ENCODE measurements at places on chromosomes 16 and 17.
A peak's percentile ranks its signal among the peaks of the same experiment; 100 is the strongest.

GRCh38 chr17:42313773-42314566, 25.7 kb downstream of the STAT5A start:
- no peak for DNase-seq

DNA sequence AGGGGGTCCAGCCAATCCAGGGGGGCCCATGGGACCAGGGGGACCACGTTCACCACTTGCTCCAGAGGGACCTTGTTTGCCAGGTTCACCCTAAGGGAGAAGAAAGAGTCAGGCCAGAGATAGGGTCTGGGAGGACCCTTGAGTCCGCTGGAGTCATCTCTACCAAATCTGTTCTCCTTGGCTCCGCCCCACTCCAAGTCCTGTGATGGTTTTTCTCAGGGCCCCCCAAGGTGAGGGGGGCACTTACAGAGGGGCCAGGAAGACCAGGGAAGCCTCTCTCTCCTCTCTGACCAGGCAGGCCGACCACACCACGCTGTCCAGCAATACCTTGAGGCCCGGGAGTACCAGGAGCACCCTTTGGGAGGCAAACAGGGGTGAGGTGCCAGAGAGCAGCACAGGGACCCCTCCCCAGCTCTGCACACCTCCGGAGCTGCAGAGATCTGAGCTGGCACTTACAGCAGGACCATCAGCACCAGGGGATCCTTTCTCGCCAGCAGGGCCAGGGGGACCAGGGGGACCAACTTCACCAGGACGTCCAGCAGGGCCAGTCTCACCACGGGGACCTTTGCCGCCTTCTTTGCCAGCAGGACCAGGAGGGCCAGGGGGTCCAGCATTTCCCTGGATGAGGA, 12.4 kb downstream of the COL1A1 start:
- no peak for DNase-seq

DNA sequence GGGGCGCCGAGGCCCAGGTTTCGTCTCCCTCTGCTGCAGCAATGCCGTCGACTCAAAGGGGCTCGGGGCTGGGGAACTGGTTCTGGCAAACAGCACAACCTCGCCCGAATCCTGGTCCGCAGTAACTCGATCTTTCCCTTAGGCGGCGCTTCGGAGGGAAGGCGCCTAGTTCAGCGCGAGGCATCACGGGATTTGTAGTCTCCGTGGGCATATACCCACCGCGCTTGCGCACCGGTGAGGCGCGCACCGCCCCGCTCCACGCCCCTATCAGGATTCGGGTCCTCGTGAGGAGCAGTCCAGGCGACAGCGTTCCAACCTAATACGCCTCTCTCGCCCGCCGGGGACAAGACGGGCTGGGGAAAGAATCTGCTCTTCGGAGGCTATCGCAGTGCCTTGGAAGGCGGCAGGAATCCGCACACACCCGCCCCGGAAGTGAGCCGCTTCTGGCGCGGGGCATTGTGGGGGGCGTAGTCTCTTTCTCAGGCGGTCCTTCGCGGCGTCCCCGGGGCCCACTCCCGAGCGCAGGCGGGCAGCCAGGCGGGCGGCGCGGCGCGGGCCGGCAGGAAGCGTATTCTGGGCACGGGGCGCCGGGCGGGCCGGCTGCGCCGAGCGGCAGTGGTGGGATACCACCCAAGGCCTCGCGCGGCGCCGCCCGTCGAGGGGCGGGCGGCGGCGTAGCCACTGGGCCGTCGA, at the start of gene THAP11:
THAP11 (plus strand) TSS at position 505 of the 693 bp plus-strand sequence. CDS start 235 bp downstream, outside the sequence.
- DNase-seq, result peak; percentile 84

DNA sequence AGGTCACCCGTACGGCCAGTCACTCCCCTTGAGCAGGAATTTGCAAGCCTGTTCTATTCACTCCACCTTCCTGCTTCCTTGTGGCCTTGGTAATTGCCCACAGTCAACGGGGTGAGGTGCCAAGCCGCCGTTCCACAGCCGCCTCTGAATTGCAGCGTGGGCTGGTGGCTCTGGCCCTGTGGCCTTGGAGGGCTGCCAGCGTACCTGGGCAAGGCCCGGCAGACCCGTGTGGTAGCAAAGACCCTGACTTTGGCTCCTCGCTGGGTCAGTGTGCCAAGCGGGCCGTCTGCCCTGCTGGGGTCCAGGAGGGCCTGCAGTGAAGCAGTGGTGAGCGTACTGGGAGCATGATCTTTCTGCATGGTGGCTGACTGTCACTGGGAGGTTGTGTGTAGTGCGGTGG, 3.6 kb downstream of the BANP start:
- DNase-seq, result no peak

DNA sequence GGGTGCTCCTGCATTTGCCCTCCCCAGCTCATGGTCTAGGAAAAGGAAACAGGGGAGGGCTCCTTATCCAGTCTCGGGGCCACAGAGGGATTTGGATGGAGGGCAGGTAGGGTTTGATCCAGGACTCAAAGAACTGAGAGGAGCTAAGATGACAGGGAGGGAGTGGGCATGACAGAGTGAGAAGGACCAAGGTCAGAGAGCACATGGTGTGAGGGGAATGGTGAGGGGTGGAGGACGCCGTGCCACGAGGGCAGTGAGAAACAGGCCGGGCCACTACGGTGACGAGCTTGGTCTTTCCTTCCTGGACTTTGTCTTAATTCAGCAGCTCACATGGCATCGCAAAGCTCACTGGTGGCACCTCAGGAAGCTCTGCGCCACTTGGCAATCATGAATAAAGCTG, 35.2 kb downstream of the IRF8 start:
- no peak for DNase-seq

DNA sequence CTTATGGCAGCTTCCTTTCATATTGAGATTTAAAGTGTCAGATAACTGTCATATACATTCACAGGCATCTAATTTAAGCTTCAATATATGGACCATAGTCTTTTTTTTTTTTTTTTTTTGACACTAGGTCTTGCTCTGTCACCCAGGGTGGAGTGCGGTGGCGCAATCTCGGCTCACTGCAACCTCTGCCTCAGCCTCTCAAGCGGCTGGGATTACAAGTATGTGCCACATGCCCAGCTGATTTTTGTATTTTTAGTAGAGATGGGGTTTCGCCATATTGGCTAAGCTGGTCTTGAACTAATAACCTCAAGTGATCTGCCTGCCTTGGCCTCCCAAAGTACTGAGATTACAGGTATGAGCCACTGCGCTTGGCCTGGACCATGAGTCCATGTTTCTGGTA, 13.6 kb downstream of the CEP95 start:
- no peak for DNase-seq

DNA sequence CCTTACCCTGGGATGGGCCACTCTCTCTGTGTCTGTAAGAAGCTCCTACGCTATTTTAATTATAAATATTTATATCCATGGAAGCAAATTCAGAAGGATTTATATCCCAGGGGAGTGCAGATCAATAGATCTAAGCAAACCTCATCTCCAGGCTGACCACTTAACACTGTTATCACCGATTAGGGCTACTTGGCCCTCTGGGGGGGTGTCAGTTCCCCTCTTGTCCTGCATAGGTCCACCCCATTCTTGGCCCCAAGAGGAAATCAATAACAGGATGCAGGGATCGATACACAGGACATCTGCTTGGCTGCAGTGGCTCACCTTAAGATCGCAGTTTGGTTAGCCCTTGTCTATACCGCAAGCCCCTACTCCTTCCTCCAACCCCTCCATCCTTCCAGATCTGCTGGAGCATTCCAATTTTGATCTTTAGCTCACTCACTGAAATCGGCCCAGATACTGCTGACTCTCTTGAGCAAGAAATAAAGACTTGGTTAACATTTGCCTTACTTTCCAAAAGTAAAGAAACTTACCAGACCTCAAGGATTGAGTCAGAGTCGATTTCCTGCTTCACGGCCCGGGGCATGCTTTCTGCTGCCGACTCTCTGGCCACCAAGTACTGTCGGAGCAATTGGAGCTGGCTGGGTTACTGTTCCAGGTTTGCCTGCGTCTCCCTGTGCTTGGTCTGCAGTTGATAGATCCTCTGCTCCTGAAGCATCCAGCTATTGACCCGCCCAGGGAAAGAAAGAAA, 112.3 kb upstream of the PMFBP1 start:
- DNase-seq, result no peak

DNA sequence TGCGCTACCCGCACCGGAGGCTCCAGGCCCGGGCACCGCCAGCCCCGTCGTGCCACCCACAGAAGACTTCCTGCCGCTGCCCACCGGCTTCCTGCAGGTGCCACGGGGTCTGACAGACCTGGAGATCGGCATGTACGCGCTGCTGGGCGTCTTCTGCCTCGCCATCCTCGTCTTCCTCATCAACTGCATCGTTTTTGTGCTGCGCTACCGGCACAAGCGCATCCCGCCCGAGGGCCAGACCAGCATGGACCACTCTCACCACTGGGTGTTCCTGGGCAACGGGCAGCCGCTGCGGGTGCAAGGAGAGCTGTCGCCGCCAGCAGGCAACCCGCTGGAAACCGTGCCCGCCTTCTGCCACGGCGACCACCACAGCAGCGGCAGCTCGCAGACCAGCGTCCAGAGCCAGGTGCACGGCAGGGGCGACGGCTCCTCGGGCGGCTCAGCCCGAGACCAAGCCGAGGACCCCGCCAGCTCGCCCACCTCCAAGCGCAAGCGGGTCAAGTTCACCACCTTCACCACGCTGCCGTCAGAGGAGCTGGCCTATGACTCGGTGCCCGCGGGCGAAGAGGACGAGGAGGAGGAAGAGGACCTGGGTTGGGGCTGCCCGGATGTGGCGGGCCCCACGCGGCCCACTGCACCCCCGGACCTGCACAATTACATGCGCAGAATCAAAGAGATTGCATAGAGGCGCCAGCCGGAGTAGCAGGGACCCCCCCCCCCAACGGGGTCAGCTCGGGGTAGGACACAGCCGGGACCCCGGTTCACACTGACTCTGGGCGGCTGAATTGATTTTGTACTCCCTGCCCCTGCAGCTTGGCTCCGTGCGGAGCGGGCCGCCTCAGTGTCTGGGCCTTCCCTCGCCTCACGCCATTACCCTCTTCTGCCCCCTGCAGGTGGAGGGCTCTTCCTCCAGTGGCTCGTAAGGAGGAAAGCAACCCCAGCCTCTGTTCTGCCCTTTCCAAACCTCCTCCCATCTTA, 58.5 kb downstream of the TMEM132E start:
- DNase-seq, result peak; percentile 44

DNA sequence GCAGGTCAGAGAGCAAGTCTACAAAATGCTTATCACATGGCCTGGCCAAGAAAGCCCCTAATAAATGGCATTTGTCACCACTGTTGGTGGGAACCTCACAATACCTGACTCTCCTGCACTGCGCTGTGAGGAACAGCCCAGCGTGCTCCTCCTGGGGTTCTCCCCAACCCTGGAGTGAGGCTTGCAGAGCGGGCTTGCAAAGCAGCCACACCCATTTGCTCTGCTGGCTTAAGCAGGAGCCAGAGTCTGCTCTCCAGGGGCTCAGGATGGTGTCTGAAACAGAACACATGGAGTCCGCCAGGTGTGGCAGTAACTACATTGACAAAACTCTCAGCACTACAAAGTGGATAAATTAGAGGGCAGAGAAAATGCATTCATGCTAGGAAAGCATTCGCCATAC, 331.0 kb upstream of the CCL2 start:
- no peak for DNase-seq

DNA sequence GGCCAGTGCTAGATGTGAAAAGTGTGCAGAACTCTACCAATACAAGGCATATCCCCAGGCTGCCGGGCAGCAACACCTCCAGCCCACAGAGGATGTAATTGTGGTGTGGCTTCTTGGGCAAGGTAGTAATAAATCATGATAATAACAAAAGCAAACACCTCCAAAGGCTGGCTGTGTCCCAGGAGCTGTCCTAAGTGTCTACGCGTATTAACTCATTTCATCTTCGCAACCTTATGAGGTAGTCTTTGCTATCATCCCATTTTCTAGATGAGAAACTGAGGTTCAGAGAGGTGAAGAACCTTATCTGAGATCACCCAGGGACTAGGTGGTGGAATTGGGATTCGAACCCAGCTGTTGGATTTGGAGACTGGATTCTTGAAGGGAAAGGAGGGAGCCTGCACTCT, 5.3 kb downstream of the PDK2 start:
- no peak for DNase-seq

DNA sequence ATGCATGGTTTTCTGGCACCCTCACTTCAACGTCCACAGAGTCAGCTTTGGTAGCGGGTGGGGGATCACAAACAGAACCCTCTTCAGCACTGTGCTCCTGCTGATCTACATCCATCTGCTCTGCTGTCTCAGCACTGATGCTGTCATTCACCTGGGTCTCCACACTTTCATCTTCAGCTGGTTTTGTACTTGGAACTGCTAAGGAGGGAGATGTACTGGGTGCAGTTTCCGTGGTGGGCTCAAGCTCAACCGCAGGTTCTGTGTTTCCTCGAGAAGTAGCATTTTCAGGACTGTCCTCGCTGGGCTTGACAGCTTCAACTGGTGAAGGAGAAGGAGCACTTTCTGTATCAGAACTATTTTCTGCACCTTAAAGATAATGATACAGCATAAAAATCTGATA, 101.8 kb downstream of the TTC19 start:
- DNase-seq, result no peak

Data from T-helper 22 cell (primary cell).